ENCODE measurements at places on chromosomes 1 and 21.

- no peak for DNase-seq
Measured at GRCh38 chr1:60895252-60895651, 187.1 kb upstream of the NFIA start.

- no peak for DNase-seq
Measured at GRCh38 chr1:199688133-199688676, 339.3 kb upstream of the NR5A2 start.

- no peak for DNase-seq
Measured at GRCh38 chr1:24735509-24736375, 9.5 kb upstream of the CLIC4 start.

DNA sequence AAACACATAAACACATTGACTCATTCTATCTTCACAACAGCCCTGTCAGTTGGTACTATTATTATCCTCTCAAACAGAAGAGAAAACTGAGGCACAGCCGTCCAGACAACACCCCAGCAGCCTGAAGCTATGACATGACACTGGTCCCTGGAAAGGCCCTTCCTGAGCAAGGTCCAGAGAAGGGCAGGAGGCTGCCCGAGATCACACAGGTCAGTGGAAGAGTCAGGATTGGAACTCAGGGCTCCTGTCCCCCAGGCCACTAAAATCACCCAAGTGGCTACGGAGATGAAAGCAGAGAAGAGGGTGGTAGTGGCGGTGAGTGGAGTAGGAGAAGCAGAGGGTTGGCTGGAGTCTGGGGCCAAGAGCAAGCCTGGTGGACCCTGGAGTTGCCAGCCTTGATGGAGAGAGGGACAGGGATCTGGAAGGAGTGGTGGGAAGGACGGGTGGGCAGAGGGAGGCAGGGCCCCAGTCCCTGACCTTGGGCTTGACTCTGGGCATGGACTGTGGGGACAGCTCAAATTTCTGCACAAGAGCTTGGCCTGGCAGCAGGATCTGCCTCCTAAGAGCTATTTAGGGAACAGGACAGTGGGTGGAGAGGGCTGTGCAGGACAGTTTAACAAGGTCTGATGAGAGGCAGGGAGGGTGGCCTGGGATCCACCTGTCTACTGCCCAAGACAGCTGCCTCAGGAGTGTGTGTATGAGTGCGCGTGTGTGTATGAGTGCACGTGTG is 15.8 kb downstream of the MYOM3 start:
- no peak for DNase-seq

DNA sequence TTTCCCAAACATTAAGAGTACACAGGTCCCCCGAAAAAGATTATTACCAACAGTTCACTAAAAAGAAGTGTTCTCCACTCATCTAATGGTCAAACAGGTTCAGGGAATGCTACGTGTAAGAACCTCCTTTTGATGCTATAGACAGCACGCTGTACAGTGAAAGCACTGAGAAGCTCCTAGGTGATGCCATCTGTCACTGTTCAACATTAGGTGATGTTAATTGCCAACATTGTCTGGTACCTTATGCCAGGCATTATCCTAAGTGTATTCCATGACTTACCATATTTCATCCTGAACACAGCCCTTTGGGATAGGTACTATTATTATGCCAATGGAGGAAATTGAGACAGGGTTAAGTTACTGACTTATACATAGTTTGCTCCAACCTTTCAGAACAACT is 82.1 kb downstream of the DAB1 start:
- no peak for DNase-seq

GRCh38 chr1:218525451-218526197 is 180.5 kb downstream of the TGFB2 start:
- DNase-seq = no peak

DNA sequence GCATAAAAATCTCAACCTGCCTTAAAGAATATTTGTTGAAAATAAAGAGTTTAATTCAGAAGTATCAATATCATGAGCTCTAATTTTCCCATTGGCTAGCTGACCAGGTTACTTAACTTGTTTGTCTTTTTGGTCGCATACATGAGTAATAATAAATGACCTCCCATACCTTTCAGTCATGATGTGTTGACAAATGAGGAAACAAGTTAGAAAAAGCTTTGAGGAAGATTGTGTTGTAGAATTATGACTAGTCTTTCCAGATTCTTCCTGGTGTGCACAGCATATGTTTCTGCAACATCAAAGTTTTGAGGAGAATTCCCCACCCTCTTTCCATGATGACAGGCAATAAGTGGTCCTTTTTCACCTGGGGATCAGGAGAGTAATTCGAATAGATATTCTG is 17.6 kb upstream of the PAPPA2 start:
- DNase-seq = no peak

GRCh38 chr21:38800046-38800758 is 5.5 kb upstream of the ETS2 start:
- no peak for DNase-seq

GRCh38 chr1:44389437-44389836 is 15.6 kb upstream of the RNF220 start:
- no peak for DNase-seq

- DNase-seq = no peak
Measured at GRCh38 chr1:76470166-76470565, 395.6 kb downstream of the ST6GALNAC3 start.

DNA sequence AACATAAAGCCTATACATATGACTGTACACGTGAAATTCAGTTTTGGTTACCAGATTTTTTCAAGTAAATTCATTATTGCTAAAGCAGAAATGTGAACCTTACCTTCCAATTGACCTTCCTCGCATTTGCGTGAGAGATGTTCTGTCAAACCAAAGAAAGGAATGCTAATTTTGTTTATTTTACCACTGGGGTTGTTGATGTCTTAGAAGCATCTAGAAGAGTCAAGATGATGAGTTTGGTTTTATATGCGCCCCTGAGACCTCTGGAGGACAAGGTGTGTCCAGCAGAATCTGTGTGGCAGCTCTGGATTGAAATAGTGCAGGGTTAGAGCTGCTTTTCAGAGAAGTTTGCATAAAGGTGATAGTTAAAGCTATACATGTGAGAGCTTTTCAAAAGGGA is 48.4 kb downstream of the ZBTB40 start:
- no peak for DNase-seq

- peak; percentile 17 for DNase-seq
Measured at GRCh38 chr1:198936371-198937083, 297.7 kb downstream of the PTPRC start.

DNA sequence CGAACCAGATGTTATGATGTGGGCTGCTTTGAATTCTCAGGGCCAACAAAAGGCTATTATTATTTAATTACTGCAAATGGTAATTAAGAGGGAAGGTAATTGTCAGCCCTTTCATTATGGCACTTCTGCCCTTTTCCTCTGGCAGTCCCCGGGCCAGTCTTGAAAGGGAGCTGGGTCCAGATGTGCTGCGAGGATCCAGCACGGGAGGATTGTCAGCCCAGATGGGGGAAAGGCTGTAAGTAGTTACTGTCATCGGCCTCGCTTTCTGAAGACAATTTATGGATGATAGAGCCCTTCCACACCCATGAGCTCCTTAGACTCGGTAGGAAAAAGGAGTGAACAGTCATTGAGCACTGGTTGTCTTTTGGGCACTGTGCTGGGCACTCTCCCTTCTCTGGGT is 8.7 kb upstream of the ZNF362 start:
- no peak for DNase-seq

DNA sequence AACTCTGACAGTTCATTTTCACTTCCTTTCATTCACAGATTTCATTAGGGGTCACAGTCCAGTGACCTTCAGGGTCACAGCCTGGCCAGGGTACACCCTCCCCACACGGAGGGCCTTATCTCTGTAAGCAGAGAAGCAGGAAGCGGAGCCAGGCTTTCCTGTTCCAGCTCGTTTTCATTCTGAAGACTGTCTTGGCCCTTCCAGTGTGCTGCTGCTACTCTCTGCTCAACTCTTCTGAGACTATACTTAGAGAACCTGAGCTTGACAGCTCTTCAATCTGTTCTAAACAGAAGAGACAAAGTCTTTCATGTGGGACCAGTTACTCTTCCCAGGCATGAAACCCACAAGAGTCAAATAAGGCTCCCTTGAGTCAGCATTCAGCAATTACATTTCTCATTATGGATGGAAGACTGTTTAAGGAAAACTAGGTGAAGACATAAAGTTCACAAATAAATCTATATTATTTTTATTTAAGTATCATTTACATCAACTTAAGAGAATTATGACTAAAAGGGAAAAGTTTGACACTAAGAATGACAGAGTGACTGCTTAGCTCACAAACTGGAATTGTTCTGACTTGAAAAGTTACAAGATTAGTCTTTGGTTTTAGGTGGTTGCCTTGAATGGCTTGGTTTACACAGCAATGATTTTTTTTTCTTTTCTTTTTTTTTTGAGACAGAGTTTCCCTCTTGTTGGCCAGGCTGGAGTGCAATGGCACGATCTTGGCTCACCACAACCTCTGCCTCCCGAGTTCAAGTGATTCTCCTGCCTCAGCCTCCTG is 4.8 kb upstream of the TDRD10 start:
- DNase-seq = no peak

DNA sequence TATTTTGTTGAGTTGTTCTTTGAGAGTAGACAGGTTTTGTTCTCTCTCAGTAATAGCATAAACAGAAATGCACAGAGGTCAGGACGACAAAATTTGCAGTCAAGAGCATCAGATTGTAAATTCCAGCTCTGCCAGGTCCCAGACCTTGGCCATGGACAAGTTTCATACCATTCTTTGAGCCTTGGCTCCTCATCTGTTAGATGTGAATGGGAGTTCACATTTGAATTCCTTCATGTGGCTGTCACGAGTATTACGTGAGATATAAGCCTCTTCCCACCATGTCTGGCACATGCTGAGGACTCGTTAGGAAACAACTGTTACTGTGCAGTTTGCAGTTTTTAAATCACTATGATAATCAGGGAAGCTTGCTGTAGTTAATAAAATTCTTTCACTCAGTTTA is 93.2 kb upstream of the KCTD3 start:
- no peak for DNase-seq

DNA sequence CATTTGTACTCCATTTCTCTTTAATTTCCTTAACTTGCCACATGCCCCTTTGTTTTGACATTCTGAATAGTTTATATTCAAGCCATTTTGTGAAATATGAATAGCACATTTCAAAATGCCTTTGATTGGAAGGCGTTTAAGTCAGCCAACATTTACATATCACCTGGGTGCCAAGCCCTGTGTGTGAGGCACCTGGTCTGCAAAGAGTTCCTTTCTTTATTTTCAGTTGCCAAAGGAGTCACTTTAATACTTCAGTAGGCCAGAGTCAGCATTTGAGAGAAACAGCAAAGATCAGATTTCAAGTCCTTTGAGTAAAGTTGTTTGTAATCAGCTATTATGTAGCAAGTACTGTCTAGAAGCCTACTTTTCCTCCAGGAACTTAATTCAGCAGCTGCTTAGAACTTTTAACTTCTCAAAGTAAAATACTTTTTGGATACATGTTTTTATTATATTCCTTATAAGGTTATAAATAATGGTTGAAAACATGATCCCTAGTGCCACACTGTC is 70.8 kb downstream of the DTL start:
- DNase-seq = no peak

DNA sequence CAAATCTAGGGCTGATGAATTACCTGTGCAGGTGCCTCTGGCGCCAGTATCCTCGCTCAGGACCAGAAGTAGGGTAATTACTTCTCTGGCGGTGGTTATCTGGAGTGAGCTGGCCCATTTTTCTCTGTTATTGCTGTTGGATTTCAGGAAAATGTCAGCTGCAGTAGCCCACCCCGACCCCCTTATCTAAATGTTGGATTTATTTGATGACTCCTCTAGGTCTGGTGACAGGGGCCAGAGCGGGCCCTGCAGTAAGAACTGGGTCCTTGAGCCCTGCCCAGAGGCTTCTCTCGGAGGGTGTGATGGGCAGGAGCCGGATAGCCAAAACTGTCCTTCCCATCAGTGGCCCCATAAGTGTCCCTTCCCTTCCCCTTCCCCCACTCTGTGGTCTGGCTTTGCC is 384.3 kb downstream of the PTPRU start:
- no peak for DNase-seq

GRCh38 chr1:221315330-221315729 is 426.6 kb downstream of the DUSP10 start:
- DNase-seq = no peak

DNA sequence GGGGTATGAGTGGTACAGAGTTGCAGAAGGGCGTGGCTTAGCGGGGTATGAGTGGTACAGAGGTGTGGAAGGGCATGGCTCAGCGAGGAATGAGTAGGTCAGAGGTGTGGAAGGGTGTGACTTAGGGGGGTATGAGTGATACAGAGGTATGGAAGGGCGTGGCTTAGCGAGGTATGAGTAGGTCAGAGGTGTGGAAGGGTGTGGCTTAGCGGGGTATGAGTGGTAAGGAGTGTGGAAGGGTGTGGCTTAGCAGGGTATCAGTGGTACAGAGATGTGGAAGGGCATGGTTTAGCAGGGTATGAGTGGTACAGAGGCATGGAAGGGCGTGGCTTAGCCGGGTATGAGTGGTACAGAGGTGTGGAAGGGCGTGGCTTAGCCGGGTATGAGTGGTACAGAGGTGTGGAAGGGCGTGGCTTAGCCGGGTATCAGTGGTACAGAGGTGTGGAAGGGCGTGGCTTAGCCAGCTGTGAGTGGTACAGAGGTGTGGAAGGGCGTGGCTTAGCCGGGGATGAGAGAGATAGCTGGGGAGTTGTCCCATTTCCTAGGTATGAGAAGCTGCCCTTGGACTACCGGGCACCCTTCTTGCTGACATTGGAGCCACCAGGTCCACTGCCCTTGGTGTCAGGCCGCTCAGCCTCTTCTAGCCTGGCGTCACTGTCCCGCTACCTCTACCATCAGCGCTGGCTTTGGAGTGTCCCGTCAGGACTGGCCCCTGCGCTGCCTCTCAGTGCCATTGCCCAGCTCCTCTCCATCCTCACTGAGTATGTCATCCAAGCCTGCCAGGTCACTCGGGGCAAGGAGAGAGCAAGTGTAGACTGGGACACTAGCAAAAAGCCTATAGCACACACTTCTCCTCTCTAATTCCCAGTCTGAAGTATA is 29.8 kb downstream of the HYI start:
- DNase-seq = no peak

DNA sequence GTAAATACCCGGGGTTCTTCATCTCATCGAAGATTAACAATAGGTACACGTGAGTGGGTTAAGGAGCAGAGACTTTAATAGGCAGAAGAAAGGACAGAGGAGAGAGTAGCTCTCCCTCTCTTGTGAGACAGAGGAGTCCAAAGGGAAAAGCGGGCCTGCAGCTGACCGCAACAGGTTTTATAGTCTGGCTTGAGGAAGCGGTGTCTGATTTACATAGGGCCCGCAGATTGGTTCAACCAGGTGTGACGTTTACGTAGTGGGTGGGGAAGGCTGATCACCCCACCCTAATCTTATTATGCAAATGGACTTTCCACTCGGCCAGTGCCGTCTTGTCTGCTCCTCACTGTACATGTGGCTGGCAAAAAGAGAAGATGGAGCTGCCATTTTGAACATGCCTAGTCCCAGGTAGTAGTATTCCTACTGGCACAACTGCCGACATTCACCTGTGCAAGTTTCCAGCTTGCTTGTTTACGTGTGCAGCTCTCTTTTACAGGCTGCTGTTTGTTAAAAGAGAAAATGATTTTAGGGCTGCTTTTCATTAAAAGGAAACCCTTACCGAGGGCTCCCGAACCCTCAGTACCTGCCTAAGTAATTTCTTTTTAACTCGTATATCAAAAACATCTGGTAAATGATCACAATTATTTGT is 10.6 kb downstream of the CDC14A start:
- no peak for DNase-seq
